CD14-positive monocyte (primary cell): ENCODE measurements at places on chromosomes 1 and 21. TPM values are rescaled to one million over a fixed set of nuclear protein-coding genes. Genes with fewer than 3 reads are reported as not detected.

Gene HTR6
- not detected for polyA plus RNA-seq

Gene CYP4B1
- not detected for polyA plus RNA-seq

Gene ASTN1
- not detected for polyA plus RNA-seq

Gene ENO1
- polyA plus RNA-seq, result 1,458 TPM

Gene TFF3
- not detected for polyA plus RNA-seq

Gene TTC39A
- not detected for polyA plus RNA-seq

Gene OR2L8
- polyA plus RNA-seq, result not detected

Gene RXFP4
- polyA plus RNA-seq, result not detected

Gene TMEM59
- polyA plus RNA-seq, result 831 TPM

Gene SPATA46
- polyA plus RNA-seq, result not detected

Gene HCRTR1
- not detected for polyA plus RNA-seq

Gene MYOG
- polyA plus RNA-seq, result not detected

Gene MAST2
- 1.0 TPM for polyA plus RNA-seq

Gene C1orf94
- not detected for polyA plus RNA-seq

Gene HSD3B2
- polyA plus RNA-seq, result not detected in 2 replicates

Gene SMIM34
- polyA plus RNA-seq, result 0.10 and 0.21 TPM in 2 replicates

Gene LHX8
- polyA plus RNA-seq, result not detected in 2 replicates

Gene IL24
- polyA plus RNA-seq, result 0.16 TPM in 1 of 2 replicates, not detected in the other

Gene HSPB7
- not detected for polyA plus RNA-seq

Gene BSND
- polyA plus RNA-seq, result not detected

Gene NECTIN4
- not detected for polyA plus RNA-seq

Gene SEMA6C
- polyA plus RNA-seq, result 0.94 and 0.97 TPM in 2 replicates

Gene PTAFR
- 347 TPM for polyA plus RNA-seq

Gene FAM163A
- polyA plus RNA-seq, result not detected

Gene TMEM81
- 0.17 TPM for polyA plus RNA-seq

Gene CHIA
- polyA plus RNA-seq, result not detected in 2 replicates

Gene FAM110D
- not detected in 2 replicates for polyA plus RNA-seq

Gene KLHDC7A
- not detected for polyA plus RNA-seq

Gene REN
- not detected for polyA plus RNA-seq

Gene AGRN
- polyA plus RNA-seq, result 4.7 and 5.3 TPM in 2 replicates

Gene SOX13
- not detected for polyA plus RNA-seq

Gene GBP7
- not detected for polyA plus RNA-seq

Gene RGS5
- polyA plus RNA-seq, result 0.93 TPM in 1 of 2 replicates, not detected in the other

Gene RASAL2
- polyA plus RNA-seq, result 0.33 and 1.00 TPM in 2 replicates

Gene MAN1C1
- polyA plus RNA-seq, result 7.2 and 9.1 TPM in 2 replicates

Gene SLC22A15
- 3.2 TPM for polyA plus RNA-seq

Gene SZT2
- 2.6 TPM for polyA plus RNA-seq

Gene LY9
- polyA plus RNA-seq, result 0.81 and 1.7 TPM in 2 replicates

Gene CAPN8
- not detected for polyA plus RNA-seq

Gene UBXN10
- 0.14 and 0.16 TPM in 2 replicates for polyA plus RNA-seq

Gene SLFNL1
- polyA plus RNA-seq, result 0.04 TPM in 1 of 2 replicates, not detected in the other

Gene CFAP45
- polyA plus RNA-seq, result not detected

Gene TSSK3
- polyA plus RNA-seq, result 1.1 TPM

Gene AMY1A
- polyA plus RNA-seq, result not detected

Gene TNFSF4
- 0.40 TPM for polyA plus RNA-seq

Gene TARBP1
- 9.1 and 30.9 TPM in 2 replicates for polyA plus RNA-seq

Gene ZMYND12
- polyA plus RNA-seq, result 0.76 and 0.88 TPM in 2 replicates

Gene BMP8A
- not detected in 2 replicates for polyA plus RNA-seq

Gene NECAP2
- polyA plus RNA-seq, result 183 TPM

Gene OR2T33
- not detected for polyA plus RNA-seq

Gene SPRR3
- polyA plus RNA-seq, result not detected

Gene GLUL
- polyA plus RNA-seq, result 506 TPM

Gene FNDC7
- polyA plus RNA-seq, result not detected

Gene UMODL1
- not detected for polyA plus RNA-seq

Gene CSRP1
- polyA plus RNA-seq, result 98.8 TPM

Gene TPTE
- not detected in 2 replicates for polyA plus RNA-seq

Gene KRTAP19-3
- polyA plus RNA-seq, result not detected in 2 replicates

Gene ACTL8
- polyA plus RNA-seq, result not detected
